Esophagus squamous epithelium (tissue), 5 donors: ENCODE measurements at places on chromosomes 3 and 15. TPM values are rescaled to one million over a fixed set of nuclear protein-coding genes. Genes with fewer than 3 reads are reported as not detected.

ITPR1 gene
- total RNA-seq: 17.2 TPM

- H3K4me1 ChIP-seq: no peaks in the 10 kb centered on the region
- DNase-seq: no peak
- H3K27ac ChIP-seq: no peak overlapping the region
These were observed 28.1 kb downstream of the ZXDC start for GRCh38 chr3:126447456-126448106.

DNA sequence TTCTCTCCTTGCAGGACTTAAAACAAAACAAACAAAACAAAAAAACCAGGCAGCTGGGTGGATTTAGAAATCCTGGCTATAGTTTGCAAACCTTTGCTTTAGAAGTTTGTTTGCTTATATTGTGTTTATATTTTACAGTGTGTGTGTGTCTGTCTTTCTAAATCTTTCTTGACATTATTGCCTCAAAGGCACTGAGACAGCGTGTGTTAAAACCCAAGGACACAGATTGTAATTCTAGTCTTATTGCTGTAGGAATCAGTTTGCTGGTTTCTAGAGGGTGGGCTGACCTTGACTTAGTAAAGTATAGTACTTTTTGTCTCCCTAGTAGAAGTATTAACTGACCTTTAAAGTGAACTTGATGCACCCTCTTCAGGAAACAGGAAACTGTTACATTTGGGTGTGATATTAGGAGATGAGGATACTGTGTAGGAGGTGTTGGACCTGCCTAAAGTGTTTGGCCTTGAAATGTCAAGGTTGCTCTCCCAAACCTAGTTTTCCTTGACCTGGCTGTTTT lies 71.0 kb downstream of the TCF12 start:
- H3K36me3 ChIP-seq: no peaks in the 10 kb centered on the region
- H3K4me1 ChIP-seq: peaks cover 45% of the 10 kb centered on the region
- H3K27ac ChIP-seq: no peak overlapping the region
- H3K4me3 ChIP-seq: no peak overlapping the region
- DNase-seq: no peak

DNA sequence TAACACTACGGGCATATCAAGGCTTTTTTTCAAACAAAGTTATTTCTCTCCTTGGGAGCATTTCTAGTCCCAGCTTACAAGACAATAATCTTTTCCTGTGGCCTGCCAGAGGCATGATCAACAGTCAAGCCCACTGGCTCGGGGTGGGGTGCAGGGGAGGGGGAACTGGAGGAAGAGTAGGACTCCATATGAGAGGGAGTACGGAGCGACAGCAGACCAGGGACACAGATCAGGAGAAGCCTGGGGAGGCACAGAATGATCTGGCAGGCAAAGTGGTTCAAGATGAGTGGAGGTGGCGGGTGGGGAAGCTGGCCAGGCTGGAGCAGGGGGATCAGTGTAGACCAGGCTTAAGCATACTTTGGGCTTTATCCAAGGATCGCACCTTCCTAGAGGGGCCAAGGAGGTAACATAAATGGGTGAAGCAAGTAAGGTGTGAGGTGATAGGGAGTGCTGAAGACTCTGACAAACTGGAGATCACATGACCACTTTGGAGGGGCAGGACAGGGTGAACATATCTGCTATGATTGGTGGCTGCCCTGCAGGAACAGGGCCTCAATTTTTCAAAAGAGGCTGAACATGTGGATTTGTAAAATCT lies 37.4 kb downstream of the KLF15 start:
- H3K4me3 ChIP-seq: no peak overlapping the region
- no peak for DNase-seq
- no peaks in the 10 kb centered on the region for H3K36me3 ChIP-seq
- no peaks in the 10 kb centered on the region for H3K27me3 ChIP-seq
- H3K4me1 ChIP-seq: no peaks in the 10 kb centered on the region

CPN2 gene
- total RNA-seq: not detected

CAMK2N2 gene
- not detected for total RNA-seq

GRCh38 chr15:81358248-81358647 lies 15.8 kb downstream of the TMC3 start:
- H3K4me1 ChIP-seq: no peaks in the 10 kb centered on the region
- no peak for DNase-seq
- no peak overlapping the region for H3K4me3 ChIP-seq
- no peaks in the 10 kb centered on the region for H3K36me3 ChIP-seq

- no peaks in the 10 kb centered on the region for H3K4me1 ChIP-seq
- no peaks in the 10 kb centered on the region for H3K36me3 ChIP-seq
- H3K27ac ChIP-seq: no peak overlapping the region
- no peaks in the 10 kb centered on the region for H3K27me3 ChIP-seq
- no peak for DNase-seq
These were observed 742.4 kb upstream of the NR2F2 start for GRCh38 chr15:95588056-95588455.

DNA sequence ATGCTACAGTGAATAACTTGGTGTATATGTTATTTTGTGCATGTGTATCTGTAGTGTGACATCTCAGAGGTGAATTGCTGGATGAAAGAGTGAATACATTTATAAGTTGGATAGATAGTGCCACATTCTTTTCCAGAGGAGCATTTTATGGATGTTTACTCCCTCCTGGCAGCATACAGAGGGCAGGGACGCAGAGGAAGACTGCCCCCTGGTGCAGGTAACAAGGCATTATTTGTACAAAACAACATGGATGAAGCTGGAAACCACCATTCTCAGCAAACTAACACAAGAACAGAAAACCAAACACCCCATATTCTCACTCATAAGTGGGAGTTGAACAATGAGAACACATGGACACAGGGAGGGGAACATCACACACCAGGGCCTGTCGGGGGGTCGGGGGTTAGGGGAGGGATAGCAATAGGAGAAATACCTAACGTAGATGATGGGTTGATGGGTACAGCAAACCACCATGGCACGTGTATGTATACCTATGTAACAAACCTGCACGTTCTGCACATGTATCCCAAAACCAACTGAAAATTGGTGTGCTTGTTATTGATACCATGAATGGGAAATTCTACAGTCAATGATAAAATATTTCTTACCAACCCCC lies 57.9 kb upstream of the CTXND1 start:
- no peak for DNase-seq
- H3K36me3 ChIP-seq: no peaks in the 10 kb centered on the region
- no peaks in the 10 kb centered on the region for H3K4me1 ChIP-seq

TF gene
- total RNA-seq: 5.8 TPM

- H3K4me1 ChIP-seq: peaks cover 14% of the 10 kb centered on the region
- H3K36me3 ChIP-seq: no peaks in the 10 kb centered on the region
- DNase-seq: no peak
- H3K27ac ChIP-seq: peak within 1 kb of the TSS; percentile 30
- peak within 1 kb of the TSS; percentile 32 for H3K4me3 ChIP-seq
- H3K27me3 ChIP-seq: peaks cover 6% of the 10 kb centered on the region
These were observed at the start of gene DOCK3 for GRCh38 chr3:50674349-50675178. Gene DOCK3, plus strand, starts transcription at chr3:50674927. Its CDS starts 337 bp downstream, at chr3:50675264.

- H3K27ac ChIP-seq: no peak overlapping the region
- no peak for DNase-seq
- no peaks in the 10 kb centered on the region for H3K36me3 ChIP-seq
- H3K27me3 ChIP-seq: no peaks in the 10 kb centered on the region
These were observed 17.3 kb downstream of the RYR3 start for GRCh38 chr15:33328106-33328505.

GRCh38 chr3:129702934-129703712 lies 96.6 kb upstream of the PLXND1 start:
- no peak overlapping the region for H3K27ac ChIP-seq
- H3K4me3 ChIP-seq: no peak overlapping the region
- no peaks in the 10 kb centered on the region for H3K4me1 ChIP-seq
- H3K27me3 ChIP-seq: no peaks in the 10 kb centered on the region
- H3K36me3 ChIP-seq: no peaks in the 10 kb centered on the region
- no peak for DNase-seq

GRCh38 chr3:20924646-20925385 lies 738.8 kb upstream of the SGO1 start:
- no peak overlapping the region for H3K27ac ChIP-seq
- no peak overlapping the region for H3K4me3 ChIP-seq
- H3K36me3 ChIP-seq: no peaks in the 10 kb centered on the region
- H3K4me1 ChIP-seq: no peaks in the 10 kb centered on the region
- H3K27me3 ChIP-seq: no peaks in the 10 kb centered on the region

DNA sequence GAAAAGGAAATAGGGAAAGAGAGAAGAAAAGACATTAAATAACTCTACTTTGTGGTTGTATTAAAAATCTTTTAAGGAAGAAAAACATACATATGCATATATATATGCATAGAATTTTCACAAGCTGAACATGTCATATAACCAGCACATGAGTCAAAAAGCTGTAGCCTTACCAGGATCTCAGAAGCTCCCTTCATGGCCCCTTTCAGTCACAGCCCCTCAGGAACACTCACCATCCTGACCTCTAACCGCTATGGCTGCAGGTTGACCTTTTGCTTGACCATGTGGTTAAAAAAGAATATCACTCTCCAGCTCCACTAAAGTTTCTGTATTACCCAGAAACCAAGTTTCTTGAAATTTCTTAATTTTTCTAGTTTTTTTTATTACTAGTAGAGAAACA lies 103.4 kb downstream of the CHST2 start:
- H3K4me1 ChIP-seq: no peaks in the 10 kb centered on the region
- H3K27me3 ChIP-seq: no peaks in the 10 kb centered on the region
- no peak overlapping the region for H3K4me3 ChIP-seq
- no peak overlapping the region for H3K27ac ChIP-seq
- no peaks in the 10 kb centered on the region for H3K36me3 ChIP-seq

DNA sequence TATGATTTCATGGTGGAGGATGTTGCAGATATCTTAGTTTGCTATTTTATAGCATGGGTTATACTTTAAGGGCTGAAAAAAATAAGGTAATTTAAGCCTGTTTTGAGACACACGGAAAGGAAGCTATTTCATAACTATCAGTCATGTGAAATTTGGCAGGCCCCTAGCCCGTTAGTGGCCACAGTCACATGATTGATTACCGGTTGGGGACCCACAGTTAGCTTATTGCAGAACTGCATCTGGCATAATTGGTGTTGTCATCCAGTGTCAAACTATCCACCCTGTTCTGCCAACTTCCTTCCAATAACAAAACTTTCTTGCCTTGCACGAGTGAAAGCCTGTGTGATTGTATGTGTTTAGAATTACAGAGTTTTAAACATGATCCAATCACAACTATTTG lies 35.2 kb downstream of the FNDC3B start:
- DNase-seq: no peak
- H3K36me3 ChIP-seq: no peaks in the 10 kb centered on the region
- H3K27ac ChIP-seq: no peak overlapping the region
- peaks cover 22% of the 10 kb centered on the region for H3K4me1 ChIP-seq
- H3K4me3 ChIP-seq: no peak overlapping the region

- no peak overlapping the region for H3K4me3 ChIP-seq
- no peaks in the 10 kb centered on the region for H3K27me3 ChIP-seq
- no peaks in the 10 kb centered on the region for H3K4me1 ChIP-seq
- DNase-seq: no peak
- H3K27ac ChIP-seq: no peak overlapping the region
These were observed 17.5 kb downstream of the RFTN1 start for GRCh38 chr3:16496008-16496407.

DNA sequence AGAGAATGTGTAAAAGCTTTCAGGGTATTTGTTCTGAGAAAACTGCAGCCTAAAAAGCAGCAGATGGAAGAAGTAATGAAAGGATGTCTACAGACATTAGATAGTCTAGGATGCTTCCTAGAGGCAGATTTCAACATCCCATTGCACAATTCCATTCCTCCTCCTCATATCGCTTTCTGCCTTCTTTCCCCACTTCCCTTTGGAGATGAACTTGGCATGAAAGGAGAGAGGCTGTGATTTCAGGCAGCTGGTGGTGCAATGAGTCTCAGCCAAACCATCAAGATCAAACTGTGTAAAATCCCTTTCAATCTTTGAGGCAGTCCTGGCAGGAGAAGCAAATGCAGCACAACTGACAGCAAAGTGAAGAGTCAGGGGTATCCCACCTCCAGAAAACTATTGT lies 438.7 kb upstream of the KCNMB2 start:
- H3K36me3 ChIP-seq: no peaks in the 10 kb centered on the region
- no peaks in the 10 kb centered on the region for H3K4me1 ChIP-seq

GRCh38 chr3:31462050-31462569 lies 70.6 kb upstream of the STT3B start:
- H3K36me3 ChIP-seq: no peaks in the 10 kb centered on the region
- H3K4me3 ChIP-seq: no peak overlapping the region
- H3K27ac ChIP-seq: no peak overlapping the region
- H3K4me1 ChIP-seq: no peaks in the 10 kb centered on the region

DNA sequence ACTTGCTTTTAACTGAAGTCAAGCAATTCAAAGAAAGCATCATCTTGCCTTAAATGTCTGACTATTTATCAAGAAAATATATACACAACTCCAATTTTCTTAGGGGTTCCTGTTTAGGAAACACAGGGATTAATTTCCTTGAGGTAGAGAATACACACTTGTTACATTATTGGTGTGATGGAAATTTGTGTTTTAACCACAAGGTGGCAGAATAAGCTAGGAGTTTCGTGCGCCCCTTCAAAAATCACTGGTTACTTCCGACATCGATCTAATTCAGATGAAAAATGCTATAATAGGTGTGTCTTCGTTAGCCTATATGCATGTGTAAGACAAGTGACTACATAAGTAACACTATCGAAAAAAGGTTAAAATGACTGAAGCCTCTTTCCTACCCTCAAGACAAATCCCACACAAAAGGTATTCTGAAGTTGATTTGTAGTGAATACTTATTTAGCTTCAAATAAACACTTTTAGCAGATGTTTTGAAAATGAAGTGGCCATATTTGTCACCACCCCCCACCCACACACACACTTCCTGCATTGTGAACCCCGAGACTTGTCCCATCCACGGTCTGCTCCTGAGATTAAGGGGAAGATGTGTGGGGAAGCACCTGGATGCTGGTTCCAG lies 246.5 kb downstream of the ROBO1 start:
- H3K27me3 ChIP-seq: no peaks in the 10 kb centered on the region
- DNase-seq: no peak
- H3K27ac ChIP-seq: no peak overlapping the region
- H3K36me3 ChIP-seq: no peaks in the 10 kb centered on the region

- H3K27me3 ChIP-seq: no peaks in the 10 kb centered on the region
These were observed 5.9 kb upstream of the ABHD10 start for GRCh38 chr3:111972891-111973290.

DNA sequence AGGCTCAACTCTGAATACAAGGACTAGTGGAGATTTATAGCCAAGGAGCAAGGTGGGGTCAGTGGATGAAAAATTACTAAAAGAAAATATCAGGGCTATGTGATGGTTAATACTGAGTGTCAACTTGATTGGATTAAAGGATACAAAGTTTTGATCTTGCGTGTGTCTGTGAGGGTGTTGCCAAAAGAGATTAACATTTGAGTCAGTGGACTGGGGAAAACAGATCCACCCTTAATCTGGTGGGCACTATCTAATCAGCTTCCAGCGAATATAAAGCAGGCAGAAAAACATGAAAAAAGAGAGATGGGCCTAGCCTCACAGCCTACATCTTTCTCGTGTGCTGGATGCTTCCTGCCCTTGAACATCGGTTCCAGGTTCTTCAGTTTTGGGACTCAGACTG lies 14.4 kb upstream of the SENP7 start:
- DNase-seq: no peak
- H3K27me3 ChIP-seq: no peaks in the 10 kb centered on the region

SYNPR gene
- total RNA-seq: not detected

ZNF619 gene
- total RNA-seq: 3.9 TPM

GRCh38 chr3:184282941-184283340 lies 7.1 kb downstream of the ECE2 start:
- H3K4me3 ChIP-seq: no peak overlapping the region
- no peak for DNase-seq
- no peak overlapping the region for H3K27ac ChIP-seq
- H3K36me3 ChIP-seq: no peaks in the 10 kb centered on the region
- no peaks in the 10 kb centered on the region for H3K27me3 ChIP-seq
